ENCODE measurements at places on chromosomes 2 and 18. TPM values are rescaled to one million over a fixed set of nuclear protein-coding genes. Genes with fewer than 3 reads are reported as not detected.

POTEI gene
- not detected for total RNA-seq

CCDC195 gene
- not detected for total RNA-seq

UBR3 gene
- 73.9 TPM for total RNA-seq

PCARE gene
- total RNA-seq: not detected

MFSD6 gene
- total RNA-seq: 120 TPM

HDLBP gene
- total RNA-seq: 361 TPM

STPG4 gene
- not detected for total RNA-seq

C2orf78 gene
- total RNA-seq: not detected

Measured in Peyer's patch (tissue), 4 donors.